ENCODE measurements at places on chromosomes 7 and 10.

DNA sequence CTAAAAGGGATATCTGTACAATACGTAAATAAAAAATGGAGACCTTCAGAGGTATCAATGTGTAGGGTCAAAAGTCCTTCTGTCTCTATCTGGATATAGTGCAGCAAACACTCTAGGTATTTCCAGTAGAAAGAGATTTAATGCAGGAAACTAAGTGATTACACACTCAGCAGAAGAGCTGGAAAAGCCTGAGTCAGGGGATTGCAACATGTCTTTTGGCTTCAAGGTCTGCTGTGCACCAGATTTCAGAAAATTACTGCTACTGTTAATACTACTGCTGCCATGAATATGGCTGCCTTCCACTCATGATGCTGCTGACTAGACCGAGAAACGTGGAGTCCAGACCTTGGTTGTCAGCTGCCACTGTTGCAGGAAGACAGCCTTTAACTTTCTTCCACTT, 94.9 kb upstream of the DLX6 start:
- DNase-seq, result no peak

DNA sequence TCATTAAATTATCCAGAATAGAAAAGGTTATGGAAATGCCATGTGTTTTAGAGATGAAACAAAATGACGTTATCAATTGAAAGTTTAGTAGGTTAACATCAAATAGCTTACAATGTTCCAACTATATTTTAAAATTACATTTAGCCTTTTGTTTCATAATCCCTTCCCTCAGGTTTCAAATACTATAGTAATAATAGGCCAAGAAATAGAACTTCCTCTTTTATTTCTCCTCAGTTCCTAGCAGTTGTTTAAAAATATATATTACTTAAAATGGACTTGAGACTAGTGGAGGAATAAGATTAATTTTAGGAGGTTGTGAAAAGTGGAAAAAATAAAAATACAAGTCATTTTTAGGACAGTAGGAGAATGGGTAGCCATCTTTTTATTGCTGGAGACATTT, 16.4 kb upstream of the PDSS1 start:
- no peak for DNase-seq

DNA sequence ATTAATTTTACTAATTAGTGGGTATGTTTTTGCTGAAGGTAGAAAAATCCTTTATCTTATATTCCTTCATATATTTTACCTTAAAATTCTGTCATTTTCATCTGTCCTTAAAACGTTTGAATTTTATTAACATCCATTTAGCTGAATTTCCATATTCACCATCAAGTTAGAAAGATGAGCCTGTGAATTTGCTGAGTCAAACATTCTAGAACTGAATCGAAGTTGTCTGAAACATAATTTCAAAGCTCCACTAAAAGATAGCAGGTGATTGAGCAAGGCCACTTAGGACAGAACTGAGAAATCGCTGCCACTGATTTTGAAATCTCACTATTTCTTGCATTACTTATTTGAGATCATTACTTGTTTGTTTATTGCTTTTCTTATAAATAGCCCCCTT, 17.5 kb downstream of the HGF start:
- DNase-seq, result no peak

DNA sequence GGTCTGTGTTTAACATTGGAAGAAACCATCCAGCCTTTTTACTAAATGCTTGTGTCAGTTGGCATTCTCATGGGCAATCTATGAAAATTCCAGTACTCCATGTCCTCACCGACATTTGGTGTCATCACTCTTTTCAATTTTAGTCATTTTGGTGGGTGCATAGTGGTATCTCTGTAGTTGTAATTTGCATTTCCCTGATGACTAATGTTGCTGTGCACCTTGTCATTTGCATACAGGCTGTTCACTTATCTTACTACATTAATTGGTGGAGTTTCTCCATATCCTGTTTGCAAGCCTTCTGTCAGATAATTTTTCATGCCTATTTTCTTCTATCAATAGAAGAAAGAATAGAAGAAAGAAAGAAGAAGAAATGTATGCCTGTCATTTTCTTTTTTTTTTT, 73.7 kb downstream of the PLPP4 start:
- no peak for DNase-seq

DNA sequence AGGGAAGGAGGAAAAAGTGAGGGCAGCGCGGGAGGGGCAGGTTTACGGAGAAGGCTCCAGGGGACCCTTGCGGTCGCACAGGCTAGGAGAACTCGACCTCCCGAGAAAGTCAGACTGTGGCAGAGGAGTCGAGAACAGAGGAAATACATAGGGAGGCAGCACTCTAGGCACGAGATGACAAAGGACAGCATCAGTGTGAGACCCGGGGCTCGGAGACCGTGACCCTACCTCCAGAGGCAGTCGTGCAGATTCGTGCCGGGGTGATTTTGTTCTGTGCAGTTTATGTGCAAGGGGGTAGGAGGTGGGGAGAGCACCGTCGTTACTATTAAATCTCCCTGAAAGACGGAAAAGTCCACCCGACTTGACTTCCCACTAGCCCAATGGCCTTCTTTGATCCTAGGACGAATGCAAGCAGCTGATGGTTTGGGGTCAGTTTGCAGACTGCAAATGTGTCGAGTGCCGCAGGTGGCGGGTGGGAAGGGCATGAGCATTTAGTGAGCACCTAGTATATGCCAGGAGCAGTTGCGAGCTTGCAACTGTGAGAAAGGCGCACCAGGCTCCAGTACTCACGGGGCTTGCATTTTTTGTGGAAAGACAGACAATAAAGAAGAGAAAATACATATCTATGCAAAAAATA, 674 bp upstream of the OSBPL3 start:
- no peak for DNase-seq

- DNase-seq, result no peak
These were observed 32.3 kb upstream of the PALS2 start for GRCh38 chr7:24540956-24541355.

- peak; percentile 53 for DNase-seq
These were observed 11.3 kb downstream of the C10orf105 start for GRCh38 chr10:71708301-71708703.

DNA sequence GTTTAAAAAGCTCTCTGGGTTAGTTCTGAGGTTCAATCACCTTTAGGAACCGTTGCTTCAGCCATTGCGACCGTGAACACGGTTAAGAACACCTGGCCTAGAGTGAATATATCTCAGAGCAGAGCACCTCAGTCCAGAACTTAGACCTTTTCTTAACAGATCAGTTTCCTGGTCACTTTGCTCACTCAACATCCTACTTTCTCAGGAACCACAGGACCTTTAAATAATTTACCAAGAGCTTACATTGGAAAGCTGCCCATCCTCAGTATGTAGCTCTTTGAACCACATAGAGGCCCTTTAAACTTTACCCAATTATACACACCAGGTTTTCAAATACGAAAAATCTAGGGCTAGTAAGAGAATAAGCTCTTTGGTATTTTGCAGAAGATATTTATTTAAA, 153.2 kb downstream of the NRBF2 start:
- no peak for DNase-seq

GRCh38 chr7:36130236-36130945, 22.7 kb upstream of the EEPD1 start:
- DNase-seq, result no peak

DNA sequence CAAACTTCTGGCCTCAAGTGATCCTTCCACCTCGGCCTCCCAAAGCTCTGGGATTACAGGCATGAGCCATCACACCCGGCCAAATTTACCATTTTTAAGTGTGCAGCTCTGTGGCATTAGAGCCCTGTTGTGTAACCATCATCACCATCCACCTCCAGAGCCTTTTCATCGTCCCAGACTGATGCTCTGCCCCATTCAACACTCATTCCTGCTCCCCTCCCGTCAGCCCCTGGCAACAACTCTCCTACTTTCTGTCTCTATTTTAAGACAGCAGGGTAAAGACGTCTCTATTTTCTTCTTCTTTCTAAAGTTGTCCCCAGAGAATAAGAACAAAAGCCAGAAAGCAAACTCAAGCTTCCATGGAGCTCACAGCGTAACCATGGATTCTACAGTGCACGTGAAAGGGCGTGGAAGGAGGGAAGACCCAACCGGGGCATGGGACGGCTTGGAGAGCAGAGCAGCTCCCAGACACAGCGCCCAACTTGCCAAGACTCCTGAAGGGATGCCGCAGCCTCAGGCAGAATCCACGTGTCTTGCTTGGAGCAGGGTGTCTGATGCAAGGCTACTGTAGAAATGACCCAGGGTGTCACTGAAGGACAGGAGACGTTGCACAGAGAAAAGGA, 42.7 kb upstream of the PITRM1 start:
- DNase-seq, result no peak

- DNase-seq, result no peak
These were observed 58.8 kb downstream of the ARL4A start for GRCh38 chr7:12746211-12746610.

GRCh38 chr7:116971869-116972268, 18.6 kb downstream of the ST7 start:
- no peak for DNase-seq

DNA sequence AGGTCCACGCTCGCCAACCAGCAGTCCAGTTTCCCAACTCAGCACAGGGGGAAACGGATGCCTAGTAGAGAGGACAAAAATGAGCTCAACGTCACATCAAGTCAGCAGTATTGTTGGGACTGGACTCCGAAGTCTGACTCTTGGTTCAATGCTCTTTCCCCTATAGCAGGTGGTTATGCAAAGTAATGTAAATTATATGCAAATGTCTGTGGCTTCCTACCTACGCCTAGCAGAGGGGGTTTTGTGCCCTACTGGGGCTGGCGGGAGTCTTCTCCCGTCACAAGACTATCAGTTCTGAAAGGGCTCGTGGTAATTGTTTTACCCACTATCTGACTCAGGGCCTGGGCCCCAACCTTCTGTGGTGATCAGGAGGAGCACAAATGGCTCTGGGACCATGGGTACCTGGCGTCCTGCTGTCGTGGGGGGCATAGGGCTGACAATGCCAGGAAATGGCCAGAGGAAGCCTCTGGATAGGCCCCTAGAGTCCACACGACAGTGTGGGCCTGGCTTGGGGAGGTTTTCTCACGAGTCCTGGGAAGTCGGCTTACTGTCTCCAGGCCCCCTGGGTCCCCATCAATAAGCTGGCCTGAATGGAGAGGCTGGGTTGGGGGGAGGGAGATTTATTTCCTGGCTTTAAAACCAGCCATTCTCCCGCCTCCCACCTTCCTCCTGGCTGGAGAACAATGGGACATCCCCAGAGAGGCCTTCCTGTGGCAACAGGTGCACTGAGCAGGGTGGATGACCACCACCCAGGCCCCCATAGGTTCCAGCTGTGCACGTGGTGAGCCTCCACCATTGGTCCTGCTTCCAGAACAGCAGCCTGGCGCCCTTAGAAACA, 41.8 kb downstream of the UNC5B start:
- no peak for DNase-seq

- no peak for DNase-seq
These were observed 37.4 kb downstream of the PRKAG2 start for GRCh38 chr7:151839451-151839921.

DNA sequence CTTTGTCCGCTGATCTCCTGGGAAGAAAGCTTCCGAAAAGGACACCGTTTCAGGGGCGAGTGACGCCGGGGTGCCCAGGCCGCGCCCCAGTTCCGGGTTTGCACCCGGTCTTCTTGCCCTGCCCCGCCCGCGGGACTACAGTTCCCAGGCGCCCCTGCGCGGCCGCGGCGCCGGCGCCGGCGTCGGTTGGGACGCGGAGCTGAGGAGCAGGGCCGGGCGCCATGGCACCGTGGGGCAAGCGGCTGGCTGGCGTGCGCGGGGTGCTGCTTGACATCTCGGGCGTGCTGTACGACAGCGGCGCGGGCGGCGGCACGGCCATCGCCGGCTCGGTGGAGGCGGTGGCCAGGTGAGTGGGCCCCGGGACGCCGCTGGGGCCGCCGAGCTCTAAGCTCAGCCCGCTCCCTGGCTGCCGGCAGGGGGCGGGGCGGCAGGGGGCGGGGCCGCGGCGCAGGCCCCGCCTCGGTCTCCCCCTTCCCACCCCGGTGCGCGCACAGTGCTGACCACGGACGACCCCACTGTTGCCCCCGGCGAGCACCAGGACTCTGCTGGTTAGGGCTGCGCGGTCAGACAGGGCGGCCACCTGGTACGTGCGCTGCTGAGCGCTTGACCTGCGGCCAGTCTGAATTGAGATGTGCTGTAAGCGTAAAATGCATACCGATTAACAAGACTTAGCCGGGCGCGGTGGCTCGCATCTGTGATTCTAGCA, at the start of gene LHPP:
Gene LHPP (plus strand): TSS at position 182 of the 706 bp plus-strand sequence. CDS start 40 bp downstream, at position 222.
- peak; percentile 75 for DNase-seq

DNA sequence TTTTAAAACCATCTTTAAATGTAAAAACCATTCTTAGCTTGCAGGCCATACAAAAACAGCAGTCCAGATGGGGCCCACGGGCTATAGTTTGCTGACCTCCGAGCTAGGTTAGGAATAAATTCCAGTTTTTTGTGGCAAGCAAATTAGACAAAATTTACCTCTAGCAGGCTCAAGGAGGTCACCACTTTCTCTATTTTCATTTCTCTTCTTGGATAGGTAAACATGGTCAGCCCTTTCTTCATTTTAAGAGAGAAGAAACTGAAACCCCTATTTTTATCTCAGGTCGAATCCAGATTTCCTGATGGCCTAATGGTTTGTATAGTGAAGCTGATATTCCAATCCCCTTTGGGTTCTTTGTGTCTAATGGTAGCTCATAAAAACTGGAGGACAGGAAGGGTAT, 10.7 kb downstream of the IKZF5 start:
- DNase-seq, result no peak

GRCh38 chr7:36690514-36691187, 33.6 kb downstream of the AOAH start:
- DNase-seq, result no peak

- DNase-seq, result no peak
These were observed 9.0 kb upstream of the ARMS2 start for GRCh38 chr10:122445469-122445868.

GRCh38 chr7:47999413-47999812, 20.0 kb upstream of the HUS1 start:
- DNase-seq, result no peak

DNA sequence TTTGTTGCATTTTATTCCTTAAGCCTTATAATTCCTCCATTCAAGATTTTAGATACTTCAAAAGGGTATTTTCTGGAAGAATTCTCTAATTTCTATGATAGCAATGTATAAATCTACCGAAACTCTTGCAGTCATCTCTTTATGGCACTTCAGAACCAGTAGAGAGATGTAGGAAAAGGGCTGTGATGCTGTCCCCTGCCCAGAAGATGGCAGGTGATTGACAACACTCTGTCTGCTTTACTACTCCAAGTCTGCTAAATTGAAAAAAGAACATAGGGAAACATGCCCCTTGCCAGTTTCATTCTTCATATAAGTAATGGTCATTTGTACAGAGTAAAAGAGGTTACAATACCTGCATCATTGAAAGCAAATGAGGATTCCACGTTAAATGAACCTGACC, 5.1 kb downstream of the TCTN3 start:
- DNase-seq, result no peak

- DNase-seq, result no peak
These were observed 3.1 kb upstream of the CLEC5A start for GRCh38 chr7:141949911-141950310.

DNA sequence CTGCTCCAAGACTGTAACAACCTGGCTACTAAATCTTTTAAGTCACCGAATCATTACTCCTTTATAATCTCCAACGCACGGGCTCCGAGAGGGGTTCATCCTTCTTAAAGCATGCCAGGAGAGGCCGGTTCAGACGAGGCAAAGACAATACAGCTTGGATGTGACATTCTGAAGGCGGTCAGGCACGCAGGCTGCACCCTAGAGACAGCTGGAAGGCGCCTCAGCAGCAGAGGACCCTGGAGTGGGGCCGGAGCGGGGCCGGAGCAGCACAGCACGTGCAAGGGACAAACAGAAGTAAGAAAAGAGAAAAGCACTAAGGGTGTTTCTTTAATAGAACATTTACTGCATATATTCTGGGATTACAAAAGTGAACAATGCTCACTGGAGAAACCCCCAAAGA, 97.8 kb upstream of the PPP2R2D start:
- no peak for DNase-seq

GRCh38 chr10:107342711-107343110, 178.2 kb upstream of the SORCS1 start:
- DNase-seq, result no peak
